Hindlimb muscle (tissue), 1 donor: ENCODE measurements at places on chromosomes 4 and X.

DNA sequence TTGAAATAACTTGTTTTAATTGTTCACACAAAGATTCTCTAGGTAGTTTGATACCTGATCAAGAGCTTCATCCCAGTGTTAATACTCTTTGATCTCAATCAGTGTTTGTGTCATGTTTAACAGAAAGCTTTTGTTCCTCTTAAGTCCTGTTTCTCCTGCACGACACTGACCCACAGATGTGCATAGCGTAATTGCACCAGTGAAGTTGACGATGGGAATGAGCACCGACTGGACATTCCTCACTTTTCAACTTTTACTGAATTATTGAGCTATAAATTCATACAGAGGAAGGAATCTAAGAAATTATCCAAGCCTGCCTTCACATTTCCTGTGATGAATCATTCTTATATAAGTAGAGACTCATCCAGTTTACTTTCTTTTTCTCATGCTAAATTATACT, 878.7 kb upstream of the TENM3 start:
- no peak for DNase-seq

GRCh38 chr4:67273666-67274065, 271.6 kb downstream of the CENPC start:
- DNase-seq, result no peak

- DNase-seq, result no peak
These were observed 35.8 kb downstream of the UNC5C start for GRCh38 chr4:95513022-95513421.

DNA sequence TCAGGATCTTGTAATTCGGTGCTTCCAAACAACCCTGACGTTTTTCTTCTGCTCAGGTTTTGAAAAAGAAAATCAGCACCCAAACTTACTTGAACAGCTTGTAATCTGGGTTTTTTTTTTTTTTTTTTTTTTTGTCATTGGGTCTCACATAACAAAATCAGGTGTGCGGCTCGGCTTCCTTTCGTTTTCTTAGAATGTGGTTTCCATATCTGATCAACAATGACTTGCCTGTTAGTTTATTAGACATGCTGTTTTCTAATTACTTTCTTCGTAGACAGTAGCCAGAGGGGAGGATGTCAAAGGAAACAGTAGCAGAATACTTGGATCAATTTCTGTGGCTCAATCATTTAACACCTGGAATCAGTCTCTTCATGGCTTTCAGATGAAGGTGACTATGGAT, 890 bp upstream of the FREM3 start:
- DNase-seq, result no peak

- no peak for DNase-seq
These were observed 25.9 kb downstream of the HOPX start for GRCh38 chr4:56655209-56655626.

GRCh38 chr4:878796-879728, 53.1 kb downstream of the GAK start:
- DNase-seq, result no peak

GRCh38 chr4:124710015-124710741, 2.4 kb downstream of the ANKRD50 start:
- DNase-seq, result peak; percentile 31

DNA sequence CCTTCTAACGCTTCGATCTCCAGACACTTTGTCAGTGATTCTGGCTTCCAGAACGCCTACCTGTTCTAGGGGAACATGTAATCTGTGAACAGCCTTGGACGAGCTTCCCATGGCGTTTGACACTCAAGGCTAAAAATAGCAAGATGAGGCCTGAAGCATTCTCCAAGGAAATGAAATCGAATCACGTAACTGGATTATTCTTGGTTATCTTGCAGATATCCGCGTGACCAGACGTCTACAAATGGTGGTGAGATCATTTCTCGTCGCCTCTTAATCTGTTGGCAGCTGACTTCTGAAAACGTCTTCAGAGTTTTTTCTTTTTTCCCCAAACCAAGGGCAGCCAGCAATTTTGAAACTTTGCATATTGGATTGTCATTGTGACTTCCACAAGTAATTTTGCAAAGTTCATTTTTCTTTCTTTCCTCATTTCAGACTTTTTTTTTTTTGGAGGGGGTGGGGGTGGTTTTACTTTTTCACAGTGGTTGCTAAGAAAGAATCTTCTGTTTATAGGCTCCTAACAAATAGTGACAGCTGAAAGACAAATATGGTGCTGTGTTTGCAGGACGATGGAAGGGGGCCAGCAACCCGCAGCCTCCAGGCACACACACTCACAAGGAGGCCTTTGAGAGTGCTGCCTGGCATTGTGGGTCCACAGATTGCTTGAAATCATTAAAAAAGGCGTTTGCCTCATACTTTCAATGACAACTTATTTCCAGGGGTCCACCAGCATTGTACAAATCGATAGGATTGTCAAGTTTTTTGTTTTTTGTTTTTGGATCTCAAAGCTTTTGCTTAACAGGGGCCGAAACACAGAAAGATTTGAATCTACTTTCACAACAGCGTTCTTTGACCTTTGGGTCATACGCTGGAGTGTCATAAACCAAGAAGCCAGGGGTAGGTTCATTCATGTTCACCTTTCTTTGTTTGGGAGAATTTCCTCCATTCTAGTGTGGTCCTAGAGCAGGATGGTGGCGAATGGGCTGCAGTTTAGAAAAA, 32.4 kb upstream of the PDLIM3 start:
- DNase-seq, result peak; percentile 49

DNA sequence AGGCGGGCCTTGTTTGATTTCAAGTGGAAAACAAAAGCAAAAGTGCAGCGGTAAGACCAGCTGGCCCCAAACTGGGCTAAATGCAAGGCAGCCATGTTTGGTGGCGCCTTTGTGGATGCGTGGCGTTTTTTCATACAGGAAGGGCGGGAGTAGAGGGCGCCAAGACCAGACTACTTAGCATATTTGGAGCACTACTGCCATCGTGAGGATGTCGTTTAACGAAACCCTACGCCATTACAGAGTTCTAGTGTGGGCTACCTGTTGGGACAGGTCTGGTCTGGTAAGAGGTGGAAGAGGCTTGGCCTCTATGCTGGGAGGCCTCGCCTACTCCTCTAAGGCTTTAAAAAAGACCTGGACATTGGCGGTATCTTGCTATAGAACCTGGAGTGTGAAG, 230.7 kb upstream of the STK26 start:
- no peak for DNase-seq

DNA sequence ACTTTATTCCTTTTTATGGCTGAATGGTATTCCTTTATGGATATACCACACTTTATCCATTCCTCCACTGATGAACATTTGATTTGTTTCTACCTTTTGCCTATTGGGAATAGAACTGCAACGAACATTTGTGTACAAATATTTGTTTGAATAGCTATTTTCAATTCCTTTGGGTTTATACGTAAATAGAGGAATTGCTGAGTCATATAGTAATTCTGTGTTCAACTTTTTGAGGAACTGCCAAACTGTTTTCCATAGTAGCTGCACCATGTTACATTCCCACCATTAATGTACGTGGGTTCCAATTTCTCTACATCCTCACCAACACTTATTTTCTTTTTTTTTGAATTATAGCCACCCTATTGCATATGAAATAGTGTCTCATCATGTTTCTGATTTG, 156.5 kb upstream of the ATP6AP2 start:
- no peak for DNase-seq

DNA sequence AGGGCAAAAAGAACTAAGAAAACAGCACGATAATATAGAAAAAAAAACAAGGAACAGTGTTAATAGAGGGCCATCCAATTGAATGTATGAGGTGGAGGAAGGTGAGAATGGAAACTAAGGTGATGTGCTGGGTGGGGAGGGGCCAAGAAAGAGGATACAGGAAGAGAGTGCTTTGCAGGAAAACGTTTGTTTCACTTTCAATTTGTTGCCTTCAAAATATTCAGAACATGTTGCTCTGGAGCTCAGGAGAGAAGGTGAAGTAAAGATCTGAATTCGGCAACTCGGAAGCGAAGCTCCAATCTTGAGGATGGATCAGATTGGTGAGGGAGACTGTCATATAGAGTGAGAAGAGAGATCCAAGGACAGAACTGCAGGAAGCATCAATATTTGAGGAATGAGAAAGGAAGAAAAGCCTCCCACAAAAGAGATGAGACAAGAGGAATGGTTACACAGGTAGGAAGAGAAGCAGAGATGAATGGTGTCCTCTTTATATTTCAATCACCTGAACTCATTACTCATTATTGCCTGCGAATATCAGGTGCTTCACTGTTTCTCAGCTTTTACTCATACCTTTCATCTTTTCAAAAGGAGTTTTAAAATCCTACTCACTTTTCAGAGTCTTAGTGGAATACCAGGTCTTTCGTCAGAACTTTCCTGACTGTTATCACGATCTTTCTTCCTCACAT, 14.7 kb upstream of the SEC24D start:
- no peak for DNase-seq

- DNase-seq, result no peak
These were observed 90.4 kb upstream of the VEGFC start for GRCh38 chr4:176883108-176883550.
